ENCODE measurements at places on chromosomes 4 and X.

- no peak for DNase-seq
Measured at GRCh38 chrX:112669824-112670223, 9.9 kb downstream of the LHFPL1 start.

DNA sequence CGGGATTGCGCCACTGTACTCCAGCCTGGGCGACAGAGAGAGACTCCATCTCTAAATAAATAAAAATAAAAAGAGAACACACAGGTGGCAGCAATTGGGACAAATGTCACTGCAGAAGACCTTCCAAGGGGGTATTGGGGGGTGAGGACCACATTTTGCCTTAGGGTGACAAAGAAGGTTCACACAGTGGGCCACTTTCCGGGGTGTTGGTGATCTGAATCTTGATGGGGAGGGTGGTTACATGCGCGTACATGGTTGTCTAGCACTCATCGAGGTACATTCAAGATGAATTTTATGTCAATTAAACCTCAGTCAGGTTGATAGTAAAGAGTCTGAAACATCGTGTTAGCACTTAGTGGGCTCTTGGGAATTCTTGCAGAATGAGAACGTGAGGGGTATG, 20.5 kb upstream of the TMSB4X start:
- DNase-seq = no peak

GRCh38 chrX:150198776-150199175, 164.3 kb upstream of the MAMLD1 start:
- DNase-seq = no peak

DNA sequence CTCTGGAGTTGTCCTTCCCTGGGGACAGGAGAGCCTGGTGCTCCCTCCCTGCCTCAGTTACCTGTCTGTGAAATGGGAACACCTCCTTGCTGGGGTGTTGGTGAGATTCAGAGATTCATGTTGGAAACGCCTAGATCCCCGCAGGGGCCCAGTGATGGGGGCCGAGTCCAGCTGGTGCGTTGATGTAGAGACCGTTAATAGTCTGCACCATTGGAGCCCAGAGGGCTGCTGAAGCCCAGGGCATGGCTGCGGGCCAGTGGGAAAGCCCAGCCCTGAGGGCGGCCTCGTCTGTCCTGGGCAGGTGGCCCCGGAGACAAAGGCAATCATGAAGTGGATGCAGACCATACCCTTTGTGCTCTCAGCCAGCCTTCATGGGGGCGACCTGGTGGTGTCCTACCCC, 14.4 kb downstream of the CPZ start:
- DNase-seq = no peak

GRCh38 chr4:14364953-14365536, 637.2 kb upstream of the CPEB2 start:
- DNase-seq = no peak

GRCh38 chr4:107993969-107994368, 4.3 kb downstream of the HADH start:
- DNase-seq = no peak

DNA sequence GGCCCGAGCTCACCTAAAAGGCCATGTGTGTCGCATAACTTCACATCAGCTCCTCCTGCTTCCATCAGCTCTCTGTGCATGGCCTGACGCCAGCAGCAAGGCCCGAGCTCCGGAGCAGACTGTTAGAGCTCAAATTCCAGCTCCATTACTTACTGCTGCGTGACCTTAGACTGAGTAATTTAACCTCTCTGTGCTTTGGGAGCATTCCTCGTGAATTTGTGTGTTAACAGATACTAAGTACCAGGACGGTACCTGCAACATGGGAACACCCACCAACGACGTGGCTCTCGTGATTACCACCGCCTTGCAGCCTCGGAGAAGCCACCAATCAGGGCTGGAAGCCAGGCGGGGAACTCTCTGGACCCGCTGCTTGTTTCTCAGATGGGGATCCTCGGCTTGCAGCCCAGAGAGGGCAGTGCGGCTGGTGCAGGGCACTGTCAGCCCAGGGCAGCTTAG, 12.9 kb downstream of the LETM1 start:
- no peak for DNase-seq

DNA sequence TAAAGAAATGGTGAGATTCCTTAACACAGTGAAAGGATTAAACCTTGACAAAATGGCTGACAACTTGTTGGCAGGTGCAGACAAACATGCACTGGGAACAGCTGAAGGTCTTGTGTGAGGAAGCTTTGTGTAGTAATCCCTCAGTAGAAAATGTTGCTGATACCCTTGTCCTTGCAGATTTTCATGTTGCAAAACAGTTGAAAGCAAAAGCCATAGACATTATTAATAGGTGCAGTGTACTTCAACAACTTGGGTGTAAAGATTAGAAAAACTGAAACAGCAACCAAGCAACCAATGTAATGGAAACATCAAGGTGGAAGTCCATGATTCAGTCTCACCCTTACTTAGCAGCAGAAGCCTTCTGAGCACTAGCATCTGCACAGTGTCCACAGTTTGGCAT, 29.8 kb downstream of the UGT2B7 start:
- no peak for DNase-seq

DNA sequence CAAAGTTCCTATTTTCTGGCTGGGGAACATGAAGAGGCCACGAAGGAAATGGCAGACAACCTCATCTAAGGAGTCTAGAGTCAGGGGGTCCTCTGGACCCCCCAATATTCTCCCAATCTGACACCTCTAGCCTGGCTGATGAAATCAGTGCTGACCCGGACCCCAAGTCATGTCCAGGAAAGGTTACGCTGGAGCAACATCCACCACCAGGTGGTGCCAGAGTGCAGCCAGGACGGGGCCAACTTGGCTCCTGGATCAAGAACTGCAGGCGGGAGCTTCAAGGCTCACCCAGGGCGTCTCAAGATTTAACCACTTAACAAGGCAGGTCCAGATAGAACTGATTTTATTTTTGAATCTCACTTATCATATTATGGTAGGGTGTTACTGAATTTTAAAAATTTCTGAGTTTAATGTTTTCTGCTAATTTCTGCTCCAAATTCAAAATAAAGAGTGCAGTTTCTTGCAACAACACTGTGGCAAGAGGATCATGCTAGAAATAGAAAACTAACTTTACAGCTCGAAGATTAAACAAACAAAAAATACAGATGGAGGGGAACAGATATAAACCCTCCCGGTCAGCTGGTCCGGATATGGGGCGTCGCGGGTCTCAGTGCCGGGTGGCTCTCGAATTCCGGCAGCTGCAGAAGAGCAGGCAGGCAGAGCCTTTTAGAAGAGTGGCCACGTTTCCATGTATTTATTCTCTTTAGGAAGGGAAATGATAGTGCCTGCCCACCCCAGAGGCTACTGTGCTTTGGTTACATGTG, 135.5 kb downstream of the AFAP1 start:
- DNase-seq = peak; percentile 63

DNA sequence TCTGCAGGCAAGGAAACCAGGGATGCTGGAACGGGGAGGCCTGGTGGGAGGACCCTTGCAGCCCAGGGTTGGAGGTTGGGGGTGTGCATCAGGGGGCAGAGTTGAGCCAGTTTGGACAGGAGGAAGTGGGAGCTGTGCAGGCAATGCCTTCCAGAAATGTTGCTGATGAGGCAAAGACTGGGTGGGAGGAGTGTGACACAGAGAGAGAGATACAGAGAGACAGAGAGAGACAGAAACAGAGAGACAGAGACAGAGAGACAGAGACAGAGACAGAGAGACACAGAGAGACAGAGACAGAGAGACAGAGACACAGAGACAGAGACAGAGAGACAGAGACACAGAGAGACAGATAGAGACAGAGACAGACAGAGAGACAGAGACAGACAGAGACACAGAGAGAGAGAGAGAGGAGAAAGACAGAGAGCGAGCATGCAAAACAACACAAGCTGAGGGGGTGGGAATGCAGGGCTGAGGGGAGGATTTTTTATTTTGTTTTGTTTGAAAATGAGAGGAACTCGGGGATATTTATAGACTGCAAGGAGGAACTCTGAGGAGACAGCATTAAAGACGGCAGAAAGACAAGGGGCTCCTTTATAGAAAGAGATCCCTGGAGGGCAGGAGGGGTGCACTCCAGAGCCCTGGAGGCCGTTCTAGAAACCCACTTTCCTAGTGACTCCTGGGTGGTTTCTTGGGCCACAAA, 1.9 kb upstream of the HAUS3 start:
- DNase-seq = no peak

DNA sequence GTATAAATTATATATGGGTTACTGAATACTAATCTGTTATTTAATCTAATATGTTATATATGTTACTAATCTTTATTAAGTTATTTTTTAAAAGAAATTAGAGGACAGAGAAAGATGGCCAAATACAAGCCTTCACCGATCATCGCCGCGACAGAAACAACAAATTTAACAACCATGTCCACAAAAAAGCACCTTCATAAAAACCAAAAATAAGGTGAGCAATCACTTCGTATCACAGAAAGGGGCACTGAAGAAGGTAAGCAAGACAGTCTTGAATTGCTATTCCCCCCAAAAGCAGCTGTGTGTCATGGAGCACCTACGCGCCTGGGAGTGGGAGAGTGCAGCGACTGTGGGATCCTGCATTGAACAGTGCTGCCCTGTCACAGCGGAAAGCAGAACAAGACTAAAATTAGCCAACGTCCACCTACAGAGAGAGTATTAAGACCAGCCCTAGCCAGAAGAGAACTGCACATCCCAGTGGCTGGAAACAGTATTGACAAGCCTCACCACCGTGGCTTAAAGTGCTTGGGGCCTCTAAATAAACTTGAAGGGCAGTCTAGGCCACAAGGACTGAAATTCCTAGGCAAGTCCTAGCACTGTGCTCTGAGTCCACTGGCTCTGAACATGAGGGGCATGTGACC, 38.5 kb downstream of the LRBA start:
- DNase-seq = no peak

- DNase-seq = no peak
Measured at GRCh38 chr4:38315286-38315685, 348.7 kb upstream of the KLF3 start.

- no peak for DNase-seq
Measured at GRCh38 chr4:948101-948935, 16.1 kb downstream of the TMEM175 start.

- no peak for DNase-seq
Measured at GRCh38 chr4:161498155-161498554, 665.6 kb downstream of the FSTL5 start.

DNA sequence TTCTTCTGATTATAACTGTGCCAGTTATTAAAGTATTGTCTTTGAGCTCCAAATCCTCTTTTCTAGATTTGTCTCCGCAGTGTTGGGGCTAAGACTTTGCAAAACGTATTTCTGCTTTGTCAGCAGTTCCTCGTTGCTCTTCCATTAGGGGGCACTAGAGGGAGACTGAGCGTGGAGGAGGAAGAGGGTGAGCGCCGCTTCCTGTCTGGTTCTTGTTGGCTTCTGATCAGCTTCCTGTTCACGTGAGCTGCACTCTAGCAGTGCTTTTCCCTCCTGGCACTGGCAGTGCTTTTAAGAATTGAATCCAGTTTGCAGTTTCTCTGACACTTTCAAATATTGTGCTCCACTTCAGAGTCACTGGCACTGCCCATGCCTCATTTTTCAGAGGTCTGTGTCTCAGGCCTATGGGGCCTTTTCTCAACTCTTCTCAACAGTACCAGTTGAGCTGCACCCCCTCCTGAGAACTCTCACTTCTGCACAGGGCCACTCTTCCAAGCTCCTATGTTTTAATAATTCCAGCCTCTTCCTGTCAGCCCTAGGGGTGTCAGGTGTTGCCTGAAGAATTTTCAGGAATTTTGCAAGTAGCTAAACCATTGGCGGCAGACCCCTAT, 54.4 kb upstream of the LCORL start:
- DNase-seq = no peak

DNA sequence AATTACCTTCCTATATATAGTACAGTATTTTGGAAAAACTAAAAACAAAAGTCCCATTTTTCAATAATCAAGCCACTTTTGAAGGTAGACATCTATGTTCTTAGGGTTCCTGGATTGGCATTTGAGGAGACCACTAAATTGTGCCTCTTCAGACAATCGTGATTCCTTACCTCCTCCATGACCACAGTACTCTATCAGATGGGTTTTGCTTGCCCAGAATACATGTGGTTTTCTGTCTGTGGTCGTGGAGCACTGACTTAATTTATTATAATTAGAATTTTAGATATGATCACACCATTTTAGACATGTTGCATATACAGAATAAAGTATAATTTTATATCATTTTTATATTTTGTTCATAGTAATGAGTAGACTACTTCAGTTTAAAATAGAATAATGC, 67.9 kb downstream of the NDST3 start:
- DNase-seq = no peak

DNA sequence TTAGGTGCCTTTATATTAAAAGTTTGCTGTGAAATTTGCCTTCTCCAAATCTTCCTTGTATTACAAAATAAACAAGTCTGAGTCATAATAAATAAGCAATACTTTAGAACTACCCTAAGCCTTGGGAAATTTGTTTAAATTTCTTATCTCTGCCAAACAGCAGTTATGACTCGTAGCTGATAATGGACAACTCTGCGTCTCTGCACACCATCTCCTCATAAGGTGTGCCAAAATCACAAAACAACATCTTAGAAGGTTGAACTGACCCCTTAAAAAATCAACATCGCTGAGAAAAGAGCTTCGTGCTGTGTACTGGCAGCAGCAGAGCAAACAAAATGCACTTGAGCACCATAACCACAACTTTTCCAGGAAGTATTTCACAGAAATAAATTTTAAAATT, 22.0 kb downstream of the OR13H1 start:
- DNase-seq = no peak

- DNase-seq = no peak
Measured at GRCh38 chr4:43776371-43776770, 672.2 kb downstream of the KCTD8 start.

All from activated CD4-positive, CD25-positive, alpha-beta regulatory T cell treated with anti-CD3 and anti-CD28 coated beads, Interleukin-2, amount 50 U/mL, for 16 hours (primary cell).